ENCODE measurements at places on chromosomes 7 and 10.

- no peak for DNase-seq
Observed at GRCh38 chr10:11898372-11899066, 75.4 kb downstream of the PROSER2 start.

- DNase-seq, result no peak
Observed at GRCh38 chr7:139942636-139943035, 113.6 kb downstream of the TBXAS1 start.

GRCh38 chr10:18021725-18022480, 70.2 kb downstream of the SLC39A12 start:
- no peak for DNase-seq

DNA sequence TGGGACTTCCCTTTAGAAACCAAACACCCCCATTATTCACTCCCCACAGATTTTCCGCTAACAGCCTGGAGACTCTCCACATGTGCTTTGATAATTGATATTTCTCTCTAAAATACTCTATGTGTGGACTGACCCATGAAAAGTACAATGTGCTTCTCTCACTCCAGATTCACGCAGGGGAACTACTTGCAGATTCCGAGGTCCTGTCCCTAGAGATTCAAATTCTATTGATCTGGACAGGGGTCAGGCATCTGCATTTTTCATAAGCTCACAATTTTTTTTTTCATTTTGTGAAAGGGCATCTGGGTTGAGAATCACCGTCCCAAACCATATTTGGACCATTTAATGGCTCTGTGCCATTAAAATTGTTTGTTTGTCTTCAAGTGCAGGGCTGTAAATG, 98.7 kb downstream of the CALCR start:
- no peak for DNase-seq

- DNase-seq, result no peak
Observed at GRCh38 chr7:8778459-8778858, 345.1 kb downstream of the NXPH1 start.

DNA sequence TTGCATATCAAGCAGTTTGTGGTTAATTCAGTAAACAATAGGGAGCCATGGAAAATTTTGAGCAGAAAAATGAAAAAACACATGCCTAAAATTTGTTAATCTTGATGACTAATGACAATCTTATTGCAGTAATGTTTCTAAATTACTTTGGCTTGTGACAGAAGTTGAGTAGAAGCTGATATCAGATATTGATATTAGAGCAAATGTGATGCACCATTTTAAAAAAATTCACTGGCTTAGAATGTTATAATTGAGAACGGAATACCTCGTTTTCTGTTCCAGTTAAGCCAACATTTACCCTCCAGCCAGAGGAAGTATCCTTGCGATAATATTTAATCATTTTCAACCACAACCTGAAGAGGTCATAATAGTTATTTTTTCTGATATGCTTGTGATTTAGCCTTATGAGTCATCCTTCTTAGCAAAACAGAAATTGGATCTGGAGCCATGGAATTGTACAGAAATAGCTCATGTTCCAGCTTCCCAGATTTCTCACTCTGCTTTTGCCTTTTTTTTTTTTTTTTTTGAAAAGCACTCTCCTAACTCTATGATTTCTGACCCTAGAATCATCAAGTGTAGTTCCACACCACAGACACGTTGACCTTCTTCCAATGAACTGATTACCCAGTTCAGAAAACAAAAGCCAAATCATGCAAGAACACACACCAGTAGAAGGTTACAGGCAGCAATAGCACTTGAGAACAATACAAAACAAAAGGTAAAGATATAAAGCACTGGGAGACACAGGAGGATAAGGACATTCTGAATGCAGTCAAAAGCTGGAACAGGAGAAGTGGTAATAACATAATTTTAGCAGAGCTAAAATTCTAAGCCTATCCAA, 96.8 kb upstream of the PHYHIPL start:
- no peak for DNase-seq

DNA sequence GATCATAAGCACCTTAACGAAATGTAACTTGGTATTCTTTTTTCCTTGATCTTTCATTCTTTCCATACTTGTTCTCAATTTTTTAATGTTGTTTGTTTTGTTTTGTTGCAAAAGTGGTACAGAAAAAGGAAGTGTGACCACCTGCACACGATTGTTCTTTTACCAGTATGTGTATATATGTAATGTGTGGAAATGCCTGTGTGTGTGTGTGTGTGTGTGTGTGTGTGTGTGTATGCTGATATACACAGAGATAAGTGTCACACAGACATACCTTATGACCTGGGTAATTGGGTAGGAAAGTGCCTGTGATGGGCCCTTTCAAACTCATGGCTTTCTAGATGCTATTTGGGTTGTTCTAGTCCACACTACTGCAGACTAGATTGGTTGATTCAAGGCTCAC, 14.0 kb downstream of the INHBA start:
- DNase-seq, result no peak

DNA sequence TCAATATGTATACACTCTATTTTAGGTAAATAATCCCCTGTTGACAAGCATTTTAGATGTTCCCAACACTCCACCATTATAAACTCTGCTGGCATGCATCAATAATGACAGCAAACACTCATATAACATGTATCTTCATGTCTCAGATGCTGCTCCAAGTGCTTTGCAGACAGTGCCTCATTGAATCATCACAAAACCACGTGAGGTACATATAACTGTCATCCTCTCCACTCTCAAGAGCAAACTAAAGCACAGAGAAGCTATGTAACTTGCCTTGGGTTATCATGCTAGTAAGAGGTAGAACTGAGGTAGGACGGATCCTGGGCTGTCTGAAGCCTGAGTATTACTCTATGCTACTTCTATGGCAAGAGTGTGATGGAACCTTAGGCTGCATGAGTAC, 72.5 kb upstream of the GSDME start:
- DNase-seq, result no peak

DNA sequence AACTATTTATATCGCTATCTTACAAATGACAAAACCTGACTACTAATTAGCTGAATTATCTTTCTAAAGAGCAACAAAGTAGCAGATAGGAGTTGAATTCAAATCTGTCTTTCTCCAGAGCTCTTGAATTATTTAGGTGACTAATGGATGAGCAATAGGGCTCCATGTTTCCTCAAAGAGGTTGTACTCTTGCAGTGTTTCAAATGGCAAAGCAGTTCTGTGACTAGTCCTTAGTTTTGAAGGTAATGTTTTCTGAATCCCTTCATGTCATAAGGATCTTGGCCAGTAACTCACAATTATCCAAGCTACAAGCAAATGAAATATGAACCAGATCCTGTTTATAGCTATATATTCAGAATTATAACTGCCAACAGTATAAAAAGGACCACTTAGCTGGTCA, 999.7 kb downstream of the NRG3 start:
- no peak for DNase-seq

GRCh38 chr10:67306588-67307205, 380.9 kb downstream of the LRRTM3 start:
- DNase-seq, result no peak
